ENCODE measurements at places on chromosomes 16 and 17. TPM values are rescaled to one million over a fixed set of nuclear protein-coding genes. Genes with fewer than 3 reads are reported as not detected.

The FADS6 gene
- total RNA-seq: not detected

The PPP1R27 gene
- not detected for total RNA-seq

The POLR3K gene
- total RNA-seq: 4.0 TPM

The ABCC11 gene
- total RNA-seq: 0.13 TPM

The ARL17A gene
- total RNA-seq: 4.4 TPM

The HBA2 gene
- not detected for total RNA-seq

The CES2 gene
- total RNA-seq: 53.4 TPM

The CDYL2 gene
- total RNA-seq: 0.26 TPM

- DNase-seq: peak; percentile 80
Measured at GRCh38 chr16:48317614-48318315, 67.4 kb downstream of the SIAH1 start.

DNA sequence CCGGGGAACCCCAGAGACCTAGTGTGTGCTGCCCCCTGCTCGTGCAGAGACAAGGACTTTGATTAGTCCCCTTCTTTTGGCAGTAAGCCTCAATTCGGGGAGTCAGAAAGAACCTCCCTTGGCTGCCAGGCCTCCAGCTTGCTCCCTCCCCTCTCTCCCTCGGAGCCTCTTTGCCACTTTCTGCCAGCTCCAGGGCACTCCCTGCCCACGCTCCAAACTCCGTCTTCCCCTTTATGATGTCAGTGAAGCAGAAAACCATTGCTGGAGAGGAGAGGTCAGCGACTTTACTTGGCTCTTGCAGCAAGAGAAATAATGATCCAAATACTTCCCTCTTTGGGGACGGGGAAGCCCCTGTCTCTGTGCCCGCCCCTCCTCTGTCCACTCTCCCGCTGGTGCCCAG, 28.1 kb downstream of the TTYH2 start:
- DNase-seq: no peak

DNA sequence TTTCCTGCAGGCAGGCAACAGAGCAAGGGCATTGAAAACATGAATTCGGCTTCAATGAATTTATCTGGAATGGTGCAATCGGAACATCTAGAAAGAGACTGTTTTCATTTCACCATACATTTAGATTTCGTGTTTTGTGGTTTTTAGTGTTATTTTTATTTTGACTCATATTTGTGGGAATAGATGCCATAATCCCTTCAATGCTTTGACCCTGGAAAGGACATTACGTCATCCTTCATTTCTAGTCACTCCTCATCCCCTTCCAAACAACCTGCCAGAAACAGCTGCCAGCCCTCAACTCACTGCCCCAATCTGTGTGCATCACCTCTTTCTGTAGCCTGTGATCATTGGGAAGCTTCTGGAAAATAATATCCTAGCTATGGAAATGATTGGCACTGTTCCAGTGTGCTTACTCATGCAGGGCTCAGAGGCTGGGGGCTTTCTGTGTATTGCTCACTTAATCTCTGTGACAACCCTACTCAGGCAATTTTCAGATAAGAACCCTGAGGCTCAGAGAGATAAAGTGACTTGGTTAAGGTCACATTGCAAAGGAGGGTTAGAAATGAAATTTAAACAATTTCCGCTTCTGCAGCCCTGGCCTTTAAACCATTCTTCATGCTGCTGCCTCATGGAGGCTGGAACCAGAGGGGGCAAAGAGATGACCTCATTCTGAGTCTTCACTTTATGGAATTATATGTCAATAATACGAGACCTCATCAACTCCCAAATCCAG, 9.5 kb upstream of the KSR1 start:
- DNase-seq: peak; percentile 95

GRCh38 chr16:70348991-70349390, 2.3 kb downstream of the DDX19A start:
- no peak for DNase-seq

- DNase-seq: no peak
Measured at GRCh38 chr17:8806253-8806925, 7.2 kb upstream of the MFSD6L start.

DNA sequence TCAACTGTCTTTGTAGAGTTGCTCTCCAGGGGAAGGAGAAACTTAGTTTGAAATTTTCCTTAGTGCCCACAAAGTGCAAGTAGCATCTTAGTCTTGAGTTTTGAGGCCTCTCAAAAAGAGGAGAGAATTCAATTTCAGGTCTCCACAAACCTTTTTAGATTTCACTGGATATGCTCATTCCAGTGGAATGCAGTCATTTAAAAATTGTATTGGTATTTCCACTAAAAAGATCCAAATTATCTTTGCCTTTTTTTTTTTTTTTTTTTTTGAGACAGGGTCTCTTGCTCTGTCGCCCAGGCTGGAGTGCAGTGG, 6.9 kb upstream of the FOXJ1 start:
- no peak for DNase-seq

- DNase-seq: no peak
Measured at GRCh38 chr17:34865716-34866115, 95.5 kb downstream of the CCT6B start.

DNA sequence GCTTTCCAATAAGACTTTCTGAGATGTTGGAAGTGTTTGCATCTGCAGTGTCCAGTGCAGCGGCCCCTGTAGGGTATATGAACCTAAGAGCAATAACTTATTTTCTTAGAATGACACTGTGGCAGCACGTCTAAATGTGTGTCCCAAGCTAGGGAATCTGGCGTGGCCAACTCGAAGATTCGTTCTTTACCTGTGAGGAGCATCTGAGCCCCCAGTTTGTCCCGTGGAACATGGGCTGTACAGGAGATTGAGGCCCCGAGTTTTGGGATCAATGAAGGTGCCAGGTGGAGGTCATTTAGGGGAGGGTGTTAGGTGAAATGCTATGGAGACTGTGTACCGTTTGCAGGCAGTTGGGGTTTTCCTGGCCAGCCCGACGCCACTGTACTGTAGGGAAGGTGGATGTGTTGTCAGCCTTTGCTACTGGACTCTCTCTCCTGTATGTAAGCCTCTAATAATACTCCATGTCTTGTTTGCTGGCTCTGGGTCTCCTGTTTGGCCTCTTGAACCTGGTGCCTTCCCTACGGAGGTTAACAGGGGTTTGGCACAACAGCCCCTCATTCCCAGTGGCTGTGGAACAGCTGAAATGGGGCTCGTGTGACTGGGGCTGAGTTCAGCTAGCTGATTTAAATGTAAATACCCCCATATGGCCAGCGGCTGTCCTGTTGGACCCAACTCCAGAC, 45.5 kb upstream of the SDK2 start:
- DNase-seq: no peak

GRCh38 chr16:22206842-22207714, 1.0 kb downstream of the EEF2K start:
- DNase-seq: peak; percentile 51

- DNase-seq: no peak
Measured at GRCh38 chr17:81418710-81419318, 23.6 kb downstream of the BAHCC1 start.

DNA sequence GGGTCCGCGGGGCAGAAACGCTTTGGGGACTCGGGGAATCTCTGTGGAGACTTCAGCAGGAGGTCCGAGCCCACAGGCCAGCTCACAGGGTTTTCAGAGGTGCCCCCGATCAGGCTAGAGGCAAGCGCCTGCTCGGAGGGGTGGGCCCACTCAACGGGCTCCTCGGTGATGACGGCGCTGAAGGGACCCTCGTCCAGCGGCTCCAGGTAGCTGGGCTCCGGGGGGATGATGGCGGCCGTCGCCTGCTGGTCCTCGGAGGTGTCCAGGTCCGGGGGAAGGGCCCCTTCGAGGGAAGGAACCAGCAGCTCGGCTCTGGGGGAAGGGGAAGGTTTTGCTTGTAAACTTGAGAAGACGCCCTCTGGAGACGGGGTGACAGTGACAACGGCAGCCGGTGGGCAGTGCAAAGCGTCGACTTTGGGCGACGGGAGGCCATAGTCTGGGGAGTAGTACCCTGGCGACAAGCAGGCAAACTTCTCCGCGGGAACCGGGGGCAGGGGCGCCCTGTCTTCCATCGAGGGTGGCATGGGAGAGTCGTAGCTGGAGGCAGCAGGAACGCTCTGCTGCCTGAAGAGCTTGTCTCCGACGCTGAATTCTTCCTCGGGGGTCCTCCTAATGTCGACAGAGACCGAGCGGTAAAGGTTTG, 63.2 kb downstream of the ZNF778 start:
- DNase-seq: no peak

GRCh38 chr16:67537270-67537635, 8.6 kb downstream of the RIPOR1 start:
- peak; percentile 12 for DNase-seq

DNA sequence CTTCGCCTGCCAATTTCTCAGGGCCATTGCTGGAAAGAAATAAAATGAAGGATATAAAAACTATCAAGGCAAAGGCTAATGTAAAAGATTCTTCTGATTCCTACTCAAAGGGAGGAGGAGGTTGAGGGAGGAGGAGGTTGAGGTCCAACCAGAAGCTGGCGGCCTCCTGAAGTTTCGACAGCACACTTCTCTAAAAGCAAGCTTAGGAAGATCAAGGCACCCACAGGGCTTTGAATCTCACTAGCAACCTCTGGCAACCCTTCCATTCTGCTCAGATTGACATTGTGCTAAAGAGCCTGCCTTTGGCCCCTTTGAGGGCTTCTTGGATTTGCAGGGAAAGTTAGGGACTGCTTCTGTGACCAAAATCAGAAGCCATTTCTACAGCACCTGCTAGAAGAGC, 81.5 kb upstream of the TNRC6C start:
- no peak for DNase-seq
